ENCODE measurements at places on chromosomes 1 and 21.
A peak's percentile ranks its signal among the peaks of the same experiment; 100 is the strongest.

DNA sequence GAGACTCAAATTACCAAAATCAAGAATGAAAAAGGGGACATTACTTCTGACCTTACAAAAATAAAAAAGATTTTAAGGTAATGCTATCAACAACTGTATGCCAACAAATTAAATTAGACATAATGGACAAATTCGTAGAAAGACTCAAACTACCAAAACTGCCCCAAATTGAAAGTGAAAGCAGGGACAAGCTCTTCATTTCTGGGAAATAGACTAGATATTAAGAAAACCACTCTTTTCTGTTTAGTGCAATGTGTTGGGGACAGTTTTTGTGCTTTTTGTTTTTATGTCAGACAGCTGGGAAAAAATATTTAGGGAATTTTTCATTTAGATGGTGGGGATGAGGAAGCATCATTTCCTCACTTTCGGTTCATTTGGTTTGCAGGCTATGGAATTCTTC lies 4.9 kb upstream of the GBP1 start:
- no peak for DNase-seq

DNA sequence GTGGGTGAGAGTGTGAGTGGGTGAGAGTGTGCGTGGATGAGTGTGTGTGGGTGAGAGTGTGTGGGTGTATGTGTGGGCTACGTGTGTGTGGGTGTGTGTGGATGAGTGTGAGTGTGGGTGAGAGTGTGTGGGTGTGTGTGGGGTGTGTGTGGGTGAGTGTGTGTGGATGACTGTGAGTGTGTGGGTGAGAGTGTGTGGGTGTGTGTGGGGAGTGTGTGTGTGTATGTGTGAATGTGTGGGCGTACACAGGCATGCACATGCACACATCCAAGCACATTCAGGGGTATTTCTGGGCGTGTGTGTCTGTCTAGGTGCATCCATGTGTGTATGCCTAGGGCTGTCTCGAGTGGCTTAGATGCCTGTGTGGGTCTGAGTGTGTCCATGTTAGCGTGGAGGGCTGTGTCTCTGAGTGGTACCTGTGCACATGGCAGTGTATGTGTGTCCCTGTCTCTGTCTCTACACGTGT lies 14.0 kb downstream of the SDC3 start:
- DNase-seq, result no peak

DNA sequence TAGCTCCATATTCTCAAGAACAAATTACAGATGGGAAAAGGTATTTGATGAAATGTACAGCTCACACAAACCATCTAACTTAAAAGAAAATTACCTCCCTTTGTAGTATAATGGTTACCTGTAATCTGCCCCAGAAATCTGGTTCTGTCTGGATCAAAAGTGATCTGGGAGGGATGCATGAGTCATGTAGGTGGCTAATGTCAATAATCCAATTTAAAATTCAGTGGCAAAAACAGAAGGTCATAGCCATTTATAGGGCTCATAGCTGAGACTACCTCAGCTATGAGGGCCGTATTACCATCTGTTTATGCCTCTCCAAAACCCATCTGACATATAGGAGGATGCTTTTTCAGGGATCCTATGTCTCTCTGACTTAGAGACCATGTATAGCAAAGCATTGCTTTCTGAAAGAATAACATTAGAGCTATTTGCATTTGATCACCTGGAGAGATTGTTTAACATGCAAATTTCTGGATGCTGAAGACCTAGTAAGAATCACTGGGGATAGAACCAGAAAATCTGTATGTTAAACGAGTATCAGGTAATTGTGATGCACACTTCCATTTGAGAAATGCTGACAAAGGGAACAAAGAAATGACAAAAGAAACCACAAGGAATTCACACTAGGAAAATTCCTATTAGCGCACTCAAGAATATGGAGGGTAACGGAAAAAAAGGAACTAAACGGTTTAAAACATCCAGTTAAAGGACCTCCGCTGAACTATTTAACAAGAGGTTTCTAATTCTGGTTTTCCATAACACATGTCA lies 17.6 kb downstream of the PAXBP1 start:
- no peak for DNase-seq

DNA sequence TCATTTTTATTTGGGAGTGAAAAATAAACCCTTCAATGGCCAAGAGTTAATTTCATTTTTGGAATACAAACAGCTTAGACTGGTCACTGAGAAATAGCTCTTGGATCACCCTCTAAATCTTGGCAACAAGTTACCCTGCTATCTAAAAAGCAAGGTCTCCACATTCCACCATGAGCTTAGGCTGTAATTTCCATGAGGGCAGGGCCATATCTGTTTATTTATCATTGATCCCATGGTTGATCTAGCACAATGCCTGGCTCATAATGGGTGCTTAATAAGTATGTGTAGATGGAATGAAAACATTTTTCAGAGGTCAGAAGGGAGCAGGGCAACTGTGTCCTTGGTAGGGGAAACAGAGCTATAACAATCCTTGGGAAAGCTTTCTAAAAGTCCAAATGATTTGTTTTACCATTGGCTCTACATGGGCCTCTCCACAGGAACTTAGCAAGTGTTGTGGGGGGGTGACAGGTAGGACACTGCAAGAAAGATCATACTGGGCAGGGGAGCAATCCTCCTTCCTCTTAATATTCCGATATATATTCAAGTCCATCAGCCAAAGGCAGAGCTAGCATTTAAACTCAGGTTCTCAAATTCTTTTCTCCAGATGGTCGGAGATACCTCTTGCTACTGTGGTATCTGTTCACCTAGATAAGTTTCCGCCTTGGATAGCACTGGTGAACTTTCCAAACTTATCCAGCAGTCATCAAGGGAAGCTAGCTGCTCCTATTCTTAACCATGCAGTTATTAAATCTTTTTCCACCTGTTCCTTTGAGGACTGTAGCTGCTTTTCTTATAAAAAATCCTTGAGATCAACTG lies 53.1 kb upstream of the PTCH2 start:
- no peak for DNase-seq

GRCh38 chr1:195472291-195472690 lies 1135.9 kb downstream of the KCNT2 start:
- no peak for DNase-seq

GRCh38 chr1:115164484-115164883 lies 75.2 kb upstream of the TSPAN2 start:
- no peak for DNase-seq

GRCh38 chr1:89516055-89516454 lies 8.6 kb upstream of the LRRC8B start:
- no peak for DNase-seq

GRCh38 chr1:15578921-15579682 lies 5.7 kb downstream of the AGMAT start:
- no peak for DNase-seq

DNA sequence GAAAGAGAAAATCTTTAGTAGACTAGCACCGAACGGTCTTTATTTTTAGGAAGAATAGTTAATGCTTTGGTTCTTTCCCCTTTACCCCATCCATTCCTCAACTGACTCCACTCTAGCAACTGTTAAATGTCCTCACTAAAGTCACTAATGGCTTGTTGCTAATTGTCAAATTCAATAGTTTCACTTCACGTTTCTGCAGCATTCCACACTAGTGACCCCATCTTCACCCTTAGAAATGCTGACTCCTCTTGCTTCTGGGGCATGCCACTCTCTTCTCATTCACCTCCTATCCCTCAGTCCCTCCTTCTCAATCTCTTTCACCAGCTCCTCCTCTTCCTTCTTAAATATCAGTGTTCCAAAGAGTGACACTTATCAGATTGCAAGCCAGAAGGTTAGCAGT lies 19.4 kb upstream of the CADM3 start:
- no peak for DNase-seq

- no peak for DNase-seq
Observed at GRCh38 chr21:15742052-15742670, 12.4 kb downstream of the USP25 start.

GRCh38 chr1:28860332-28861073 lies 48.5 kb downstream of the OPRD1 start:
- DNase-seq, result peak; percentile 25

DNA sequence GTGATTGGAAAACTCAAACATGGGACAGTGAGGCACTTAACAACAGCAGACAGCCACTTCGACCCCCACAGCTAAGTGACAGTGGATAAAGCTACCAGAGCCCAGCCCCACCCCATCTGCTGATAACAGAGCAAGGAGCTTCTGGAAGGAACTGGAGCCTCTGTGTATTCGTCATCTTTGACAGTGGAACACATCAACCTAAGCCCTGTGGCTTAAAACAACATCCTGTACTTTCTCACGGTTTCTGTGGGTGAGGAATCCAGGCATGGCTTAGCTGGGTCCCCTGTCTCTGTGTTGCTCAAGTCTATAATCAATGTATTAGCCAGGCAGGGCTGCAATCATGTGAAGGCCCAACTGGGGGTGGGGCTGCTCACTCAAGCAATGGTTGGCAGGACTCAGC lies 18.4 kb upstream of the SIPA1L2 start:
- DNase-seq, result no peak

GRCh38 chr1:111789142-111789541 lies 33.4 kb downstream of the DDX20 start:
- no peak for DNase-seq

GRCh38 chr1:162666006-162666645 lies 33.9 kb downstream of the DDR2 start:
- DNase-seq, result no peak

GRCh38 chr21:45997495-45998275 lies 16.1 kb downstream of the COL6A1 start:
- no peak for DNase-seq

- DNase-seq, result no peak
Observed at GRCh38 chr1:94719926-94720793, 100.0 kb upstream of the SLC44A3 start.

DNA sequence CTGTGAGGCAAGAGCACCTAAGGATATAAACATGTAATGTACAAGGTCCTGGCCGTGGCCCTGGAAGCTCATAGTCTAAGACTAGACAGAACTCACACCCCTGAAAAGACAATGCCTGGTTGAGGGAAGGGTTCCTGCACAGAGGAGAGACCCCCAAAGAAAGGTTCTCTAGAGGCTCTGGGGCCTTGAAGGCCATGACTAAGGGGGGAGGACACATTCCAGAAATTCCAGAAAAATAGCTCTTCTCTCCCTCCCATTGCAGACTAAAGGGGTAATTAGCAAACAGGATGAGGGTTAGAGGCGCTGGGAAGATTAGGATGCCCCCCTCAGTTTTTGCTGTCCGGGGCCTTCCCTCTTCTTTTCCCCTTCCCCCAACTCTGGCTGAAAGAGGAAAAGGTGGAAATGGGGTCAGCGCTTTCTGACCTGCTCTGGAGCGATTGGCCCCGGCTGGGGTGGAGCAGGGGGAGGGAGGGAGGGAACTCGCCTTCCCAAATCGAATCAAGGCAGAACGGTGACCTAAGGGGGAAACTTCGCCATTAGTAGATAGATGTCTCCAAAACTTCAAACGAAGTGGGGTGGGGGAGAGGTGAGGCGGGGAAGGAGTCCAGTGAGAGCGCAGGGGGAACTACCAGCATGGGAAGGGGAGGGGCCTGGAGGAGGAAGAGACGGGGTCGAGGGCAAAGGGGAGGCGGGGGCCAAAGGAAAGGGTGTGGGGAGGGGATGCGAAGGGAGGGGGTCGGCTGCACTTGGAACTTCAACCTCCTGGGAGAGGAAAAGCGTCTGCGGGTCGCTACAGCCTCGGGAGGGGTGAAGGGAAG lies 11.8 kb downstream of the PAX7 start:
- no peak for DNase-seq

GRCh38 chr1:203188686-203189232 lies 2.3 kb upstream of the CHI3L1 start:
- no peak for DNase-seq

GRCh38 chr1:108712606-108713150 lies at the start of gene FNDC7:
TSS of gene FNDC7 (plus strand) at chr1:108712908. CDS start at chr1:108712934, 26 bp downstream.
- no peak for DNase-seq

DNA sequence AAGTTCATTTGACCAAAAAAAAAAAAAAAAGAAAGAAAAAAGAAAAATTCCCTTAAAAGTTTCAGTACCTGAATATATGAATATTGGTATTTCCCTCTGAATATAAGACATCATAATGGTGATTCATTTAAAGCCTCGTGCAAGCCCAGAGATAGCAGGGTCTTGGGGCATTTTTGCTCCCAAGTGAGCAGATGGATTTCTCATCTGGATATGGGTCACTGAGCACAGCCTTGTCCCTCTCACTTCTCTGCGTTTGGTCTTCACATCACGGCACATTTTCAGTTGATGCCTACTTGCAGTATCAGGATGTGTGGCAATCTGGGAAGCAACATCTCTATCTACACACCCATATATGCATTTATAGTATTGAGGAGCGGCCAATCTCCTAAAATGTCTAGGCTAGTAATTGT lies 12.7 kb downstream of the CD58 start:
- DNase-seq, result no peak

- DNase-seq, result no peak
Observed at GRCh38 chr1:171910786-171911185, 69.5 kb downstream of the DNM3 start.

DNA sequence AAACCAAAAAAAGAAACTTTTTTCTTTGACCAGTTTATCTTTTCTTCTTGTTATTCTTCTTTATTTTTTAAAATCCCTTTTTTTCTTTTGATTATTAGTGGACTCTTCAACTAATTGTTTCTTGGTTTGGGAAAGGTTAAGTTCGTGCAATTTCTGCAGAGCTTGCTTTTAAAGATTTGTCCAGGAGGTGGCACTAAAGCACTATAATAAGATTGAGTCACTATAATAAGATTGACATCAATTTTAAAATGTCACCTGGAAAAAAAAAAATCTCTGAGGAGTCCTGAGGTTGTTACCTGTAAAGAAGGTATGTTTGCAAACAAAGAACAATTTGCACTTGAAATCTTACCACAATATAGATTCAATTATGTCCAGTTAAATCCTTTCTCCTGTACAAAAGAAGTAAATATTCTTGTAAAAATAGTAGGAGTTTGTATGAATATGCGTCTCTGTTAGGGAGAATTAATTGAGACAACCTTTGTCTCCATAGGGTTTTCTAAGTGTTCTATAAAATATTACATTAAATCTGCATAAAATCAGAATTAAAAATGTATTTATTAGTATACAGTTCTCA lies 166.7 kb downstream of the ADGRL4 start:
- DNase-seq, result no peak

- DNase-seq, result no peak
Observed at GRCh38 chr1:218741852-218742251, 396.7 kb downstream of the TGFB2 start.

GRCh38 chr1:40360631-40361030 lies 12.9 kb upstream of the SMAP2 start:
- DNase-seq, result no peak

DNA sequence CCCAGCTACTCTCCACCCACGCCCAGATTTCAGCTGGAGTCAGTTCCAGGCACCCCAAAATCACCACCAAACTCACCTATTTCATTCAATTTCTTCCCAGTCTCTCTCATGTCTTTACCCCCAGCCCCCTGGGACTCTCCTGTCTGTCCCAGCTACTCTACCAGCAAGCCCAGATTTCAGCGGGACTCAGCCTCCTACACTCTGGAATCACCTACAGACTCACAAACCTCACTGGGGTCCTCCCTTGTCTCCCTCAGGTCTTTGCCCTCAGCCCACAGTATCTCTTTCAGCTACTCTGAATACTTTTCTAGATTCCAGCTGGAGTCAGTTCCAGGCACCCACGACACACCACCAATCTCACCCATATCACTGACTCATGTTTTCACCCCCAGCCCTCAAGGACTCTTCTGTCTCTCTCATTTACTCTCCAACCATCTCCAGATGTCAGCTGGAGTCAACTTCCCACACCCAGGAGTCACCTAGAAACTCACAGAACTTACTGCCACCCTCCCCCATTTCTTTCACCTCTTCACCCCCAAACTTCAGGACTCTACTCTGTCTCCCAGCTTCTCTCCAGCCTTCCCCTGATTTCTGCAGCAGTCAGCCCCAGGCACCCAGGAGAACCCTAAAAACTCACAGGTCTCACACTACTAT lies 1529.3 kb upstream of the TPTE start:
- DNase-seq, result no peak

- DNase-seq, result no peak
Observed at GRCh38 chr1:35702508-35702907, 16.2 kb downstream of the C1orf216 start.
